Psoas muscle (tissue), 8 donors: ENCODE measurements at places on chromosomes 7 and 10. TPM values are rescaled to one million over a fixed set of nuclear protein-coding genes. Genes with fewer than 3 reads are reported as not detected.

Gene IGFBP3
- total RNA-seq, result 62.6 TPM

Gene ZNF804B
- not detected for total RNA-seq

Gene SPDYE6
- not detected for total RNA-seq

Gene OPN1SW
- total RNA-seq, result not detected

Gene MMD2
- not detected for total RNA-seq

Gene ADCY1
- 2.2 TPM for total RNA-seq

Gene POP7
- 36.4 TPM for total RNA-seq

Gene TMEM130
- total RNA-seq, result not detected

Gene CFAP70
- total RNA-seq, result 0.81 TPM

GRCh38 chr10:93568105-93568390, 1.6 kb downstream of the FFAR4 start:
- DNase-seq, result no peak

- no peak for DNase-seq
Observed at GRCh38 chr7:24720283-24720682, 37.0 kb downstream of the GSDME start.

DNA sequence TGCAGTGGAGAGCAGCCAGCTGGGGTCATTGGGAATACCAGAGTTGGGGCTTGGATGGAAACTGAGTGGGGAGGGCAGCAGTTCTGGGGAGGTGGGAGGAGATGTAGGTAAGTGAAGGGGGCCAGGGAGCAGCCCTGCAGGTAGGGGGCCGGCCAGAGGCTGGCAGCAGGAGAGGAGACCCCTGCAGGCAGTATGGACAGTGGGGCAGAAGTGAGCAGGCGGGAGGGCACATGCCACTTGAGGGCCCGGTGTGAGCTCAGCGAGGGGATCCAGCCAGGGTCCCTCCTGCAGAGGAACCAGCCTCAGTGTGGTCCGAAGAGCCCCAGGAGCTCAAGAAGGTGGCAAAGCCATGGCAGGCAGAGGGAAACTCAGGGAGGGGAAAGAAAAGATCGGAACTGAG, 75.4 kb downstream of the WDR11 start:
- no peak for DNase-seq

- DNase-seq, result no peak
Observed at GRCh38 chr7:143042790-143043271, 9.3 kb upstream of the OR6V1 start.

GRCh38 chr10:60236869-60237524, 152.7 kb downstream of the ANK3 start:
- DNase-seq, result peak; percentile 51

DNA sequence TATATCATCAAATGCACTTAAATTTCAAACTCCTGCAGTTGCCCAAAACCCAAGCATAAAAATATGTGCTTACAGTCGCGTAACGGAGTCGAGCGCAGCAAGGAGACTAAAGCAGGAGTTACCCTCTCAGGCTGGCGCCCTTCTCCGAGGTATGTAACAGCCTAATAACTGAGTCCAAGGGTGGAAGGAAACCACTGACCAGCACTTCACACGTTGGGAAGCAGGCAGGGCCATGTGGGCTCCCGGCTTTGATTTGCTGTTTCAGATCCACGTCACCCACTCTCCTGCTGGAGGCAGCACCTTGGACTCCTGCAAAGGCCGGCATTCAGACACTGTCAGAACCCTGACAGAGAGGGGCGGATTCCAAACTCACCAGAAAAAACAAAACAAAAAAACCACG, 123.8 kb downstream of the DIP2C start:
- no peak for DNase-seq

- no peak for DNase-seq
Observed at GRCh38 chr10:118810796-118811505, 56.2 kb upstream of the CACUL1 start.

GRCh38 chr7:89232-90019, 102.9 kb upstream of the FAM20C start:
- peak; percentile 80 for DNase-seq

- DNase-seq, result no peak
Observed at GRCh38 chr10:11881477-11882417, 58.6 kb downstream of the PROSER2 start.

DNA sequence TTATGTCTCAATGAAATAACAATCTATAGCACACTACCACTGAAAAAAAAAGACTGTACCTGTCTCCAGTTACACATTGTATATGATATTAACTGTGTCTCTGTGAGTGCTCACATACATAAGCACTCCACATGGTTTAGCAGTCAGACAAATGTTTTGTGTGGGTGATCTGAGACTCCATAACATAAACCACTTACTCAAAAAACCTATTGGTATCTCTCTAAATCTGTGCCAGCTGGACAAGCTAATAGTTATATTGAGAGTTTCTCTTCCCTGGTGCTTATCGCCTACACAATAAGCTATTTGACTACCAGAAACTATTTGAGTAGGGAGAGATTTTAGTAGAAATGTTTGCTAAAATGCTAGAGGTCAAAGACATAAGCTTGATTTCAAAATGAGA, 190.1 kb upstream of the AGR3 start:
- DNase-seq, result no peak

GRCh38 chr7:106659963-106660861, 746 bp downstream of the CCDC71L start:
- DNase-seq, result peak; percentile 78

DNA sequence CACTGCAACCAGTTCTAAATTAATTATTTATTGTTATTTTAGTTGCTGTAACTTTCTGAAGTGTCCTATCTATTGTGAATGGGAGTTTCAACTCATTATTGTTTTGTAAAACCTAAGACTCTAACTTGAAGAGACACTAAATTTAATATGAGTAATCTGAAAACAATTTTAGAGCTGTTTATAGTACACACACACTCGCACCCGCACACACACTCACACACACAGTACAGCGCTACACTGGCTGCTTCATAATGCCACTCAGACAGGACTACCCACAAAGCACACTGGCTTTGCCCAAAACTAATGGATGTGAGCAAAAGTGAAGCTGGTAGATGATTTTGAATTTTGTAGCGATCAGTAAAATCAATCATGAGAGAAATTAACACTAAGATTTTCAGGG, 238.9 kb upstream of the ETV1 start:
- no peak for DNase-seq
